ENCODE measurements at places on chromosomes 3 and 15.

DNA sequence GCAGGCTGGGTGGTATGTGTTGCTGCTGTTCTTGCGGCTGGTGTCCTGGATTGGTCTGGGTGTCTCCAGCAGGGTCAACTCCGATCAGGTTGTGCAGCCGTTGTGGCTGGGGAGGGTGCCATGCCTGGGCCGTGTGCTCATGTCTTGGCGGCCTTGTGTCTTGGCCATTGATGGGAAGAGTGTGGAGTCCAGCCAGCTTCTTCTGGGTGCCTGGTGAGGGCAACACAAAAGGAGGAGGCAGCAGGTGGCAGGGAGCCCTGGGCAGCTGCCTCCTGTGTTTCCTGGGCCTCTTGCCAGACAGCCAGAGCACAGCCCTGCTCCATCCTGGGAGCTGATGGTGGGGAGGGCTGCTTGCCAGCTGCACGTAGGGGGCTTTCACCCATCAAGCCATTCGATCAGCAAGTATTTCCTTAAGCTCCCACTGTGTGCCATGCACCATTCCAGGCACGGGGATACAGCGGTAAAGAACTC is 4.3 kb downstream of the CHAC1 start:
- DNase-seq: peak; percentile 74

DNA sequence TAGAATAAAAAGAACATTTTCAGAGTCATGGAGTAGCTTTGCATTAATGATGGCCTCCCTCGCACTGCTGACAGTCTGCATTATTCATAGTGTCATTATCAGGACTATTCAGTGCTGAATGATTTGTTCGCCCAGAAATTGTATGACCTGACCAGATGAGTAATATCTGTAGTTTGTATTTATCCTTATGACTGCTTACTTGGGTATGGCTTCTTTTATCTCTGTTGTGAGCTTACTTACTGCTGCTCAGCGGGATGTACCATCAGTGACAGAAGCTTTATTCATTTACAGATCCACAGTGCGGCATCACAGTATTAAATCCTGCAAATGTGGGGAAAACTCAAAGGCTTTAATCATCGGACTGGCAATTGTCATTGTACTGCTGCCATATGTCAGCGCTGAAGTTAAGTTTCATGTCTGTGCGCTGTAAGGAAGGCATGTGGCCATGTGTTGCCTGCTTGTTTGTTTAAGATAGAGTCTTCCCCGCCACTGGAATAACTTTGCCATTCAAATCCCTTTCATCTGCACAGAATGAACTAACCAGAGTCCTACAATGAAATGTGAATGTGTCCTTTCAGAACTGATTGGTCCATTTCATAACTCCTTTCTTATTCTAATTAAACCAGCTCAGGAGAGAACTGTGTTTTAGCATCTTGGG is 262.2 kb downstream of the CHL1 start:
- no peak for DNase-seq

DNA sequence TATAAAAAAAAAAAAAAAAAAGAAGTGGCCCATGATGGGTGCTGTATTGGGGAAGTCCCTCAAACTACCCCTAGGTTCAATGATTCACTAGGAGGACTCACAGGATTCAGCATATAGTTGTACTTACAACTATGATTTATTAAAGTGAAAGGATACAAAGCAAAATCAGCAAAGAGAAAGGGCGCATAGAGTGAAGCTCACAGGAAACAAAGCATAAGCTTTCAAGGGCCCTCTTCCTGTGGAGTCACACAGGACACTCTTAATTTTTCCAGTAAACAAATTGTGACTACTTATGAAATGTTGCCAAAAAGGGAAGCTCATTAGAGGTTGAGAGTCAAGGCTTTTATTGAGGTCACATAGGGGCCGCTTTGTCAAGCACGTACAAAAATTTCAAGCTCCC is 153.7 kb upstream of the GAP43 start:
- no peak for DNase-seq

- no peak for DNase-seq
Observed at GRCh38 chr3:53489386-53489785, 5.0 kb upstream of the CACNA1D start.

DNA sequence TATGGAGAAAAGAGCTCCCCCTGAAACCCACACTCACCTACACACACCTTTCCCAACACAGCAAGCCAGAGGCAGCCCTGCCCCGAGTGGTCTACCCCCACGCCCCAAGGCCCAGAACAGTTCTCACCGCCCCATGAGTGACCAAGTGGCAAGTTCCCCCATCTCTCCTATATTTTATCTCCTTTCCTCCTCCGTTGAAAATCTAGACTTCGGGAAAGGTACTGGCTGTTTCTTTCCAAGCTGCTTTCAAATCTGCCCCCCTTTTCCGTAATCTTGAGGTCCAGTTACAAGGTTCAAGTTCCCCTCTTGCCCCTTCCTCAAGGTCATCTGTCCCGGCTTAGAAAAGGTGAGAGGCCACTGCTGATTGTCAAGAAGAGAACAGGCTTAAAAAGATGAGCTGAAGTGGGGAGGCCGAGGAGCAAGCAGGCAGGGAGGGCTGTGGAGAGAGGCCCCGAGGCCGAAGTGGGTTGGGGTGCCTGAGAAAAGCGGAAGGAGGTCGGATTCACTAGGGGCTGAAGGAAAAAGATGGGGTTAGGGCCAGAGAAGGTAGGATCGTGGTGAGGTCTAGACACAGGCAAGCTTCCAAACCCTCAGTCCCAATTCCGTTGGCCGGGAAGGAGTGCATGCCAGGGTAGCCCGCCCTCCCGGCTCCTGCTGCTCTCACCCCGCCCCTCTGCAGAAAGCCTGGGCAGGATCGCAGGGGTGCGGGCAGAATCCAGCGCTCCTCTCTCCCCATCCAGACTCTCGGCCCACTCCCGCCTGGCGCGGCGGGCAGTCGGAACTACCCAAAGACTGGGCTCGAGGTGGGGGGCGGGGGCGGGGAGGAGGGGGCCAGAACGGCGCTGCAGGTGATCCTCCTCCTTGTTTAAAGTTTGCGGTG is 1.7 kb downstream of the SEMA5B start:
- DNase-seq: no peak

- no peak for DNase-seq
Observed at GRCh38 chr15:59751552-59752413, 62.7 kb upstream of the BNIP2 start.

GRCh38 chr15:86863226-86863915 is 783.7 kb downstream of the AGBL1 start:
- no peak for DNase-seq

DNA sequence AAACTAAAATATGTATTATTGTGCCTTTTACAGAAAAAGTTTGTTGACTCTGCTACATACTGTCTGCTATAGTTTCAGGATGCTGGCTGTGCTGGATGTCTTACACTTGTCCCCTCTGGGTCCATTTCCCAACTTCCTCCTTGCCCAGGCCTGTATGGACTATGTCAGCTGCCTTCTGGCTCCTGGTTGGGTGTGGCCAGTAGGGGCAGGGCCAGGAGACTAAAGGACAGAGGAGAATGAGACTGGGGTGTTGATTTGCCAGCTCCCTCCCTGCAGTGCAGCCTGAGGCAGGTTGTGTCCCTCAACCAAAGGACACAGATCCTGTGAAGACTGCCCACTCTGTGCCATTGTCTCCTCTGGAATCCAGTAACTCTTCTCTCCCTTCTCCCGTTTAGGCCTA is 90.6 kb upstream of the UBE2E2 start:
- no peak for DNase-seq

- DNase-seq: no peak
Observed at GRCh38 chr3:27340534-27340933, 28.6 kb downstream of the NEK10 start.

DNA sequence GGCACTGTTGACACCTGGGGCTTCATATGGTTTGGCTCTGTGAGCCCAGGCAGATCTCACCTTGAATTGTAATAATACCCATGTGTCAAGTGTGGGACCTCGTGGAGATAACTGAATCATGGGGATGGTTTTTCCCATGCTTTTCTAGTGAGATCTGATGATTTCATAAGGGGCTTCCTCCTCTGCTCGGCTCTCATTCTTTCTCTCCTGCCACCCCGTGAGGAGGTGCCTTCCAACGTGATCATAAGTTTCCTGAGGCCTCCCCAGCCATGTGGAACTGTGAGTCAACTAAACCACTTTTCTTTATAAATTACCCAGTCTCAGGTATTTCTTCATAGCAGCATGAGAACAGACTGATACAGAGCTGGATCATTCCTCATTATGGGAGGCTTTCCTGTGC is 655.9 kb upstream of the ADAMTS9 start:
- DNase-seq: no peak

GRCh38 chr15:40162552-40162951 is 1.7 kb downstream of the BUB1B start:
- no peak for DNase-seq

GRCh38 chr15:26757141-26757540 is 15.7 kb downstream of the GABRB3 start:
- DNase-seq: no peak

- peak; percentile 50 for DNase-seq
Observed at GRCh38 chr3:168094877-168095610, 680 bp downstream of the GOLIM4 start.

GRCh38 chr15:56524915-56525314 is 60.0 kb upstream of the MNS1 start:
- no peak for DNase-seq

DNA sequence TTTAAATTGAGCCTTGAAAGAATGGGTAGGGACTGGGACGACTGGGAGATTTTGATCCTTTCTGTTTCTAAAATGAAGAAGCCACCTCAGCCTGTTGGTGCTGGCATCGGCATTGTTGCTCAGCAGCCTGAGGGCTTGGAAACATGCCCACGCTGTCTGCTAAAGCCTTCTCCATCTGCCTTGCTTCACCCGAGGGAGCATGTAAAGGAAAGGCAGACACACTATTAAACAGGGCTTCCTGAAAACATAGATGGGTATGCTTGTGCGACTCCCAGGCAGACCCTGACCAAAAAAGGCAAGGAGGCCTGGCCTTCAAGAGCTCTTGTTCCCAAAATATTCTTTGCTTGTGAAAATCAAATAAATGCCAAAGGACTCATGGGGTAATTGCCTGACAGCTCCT is 84.2 kb upstream of the SLC4A7 start:
- DNase-seq: peak; percentile 72

GRCh38 chr3:62885136-62885535 is 9.9 kb upstream of the CADPS start:
- no peak for DNase-seq

- peak; percentile 60 for DNase-seq
Observed at GRCh38 chr3:195897081-195897852, 11.1 kb downstream of the TNK2 start.

DNA sequence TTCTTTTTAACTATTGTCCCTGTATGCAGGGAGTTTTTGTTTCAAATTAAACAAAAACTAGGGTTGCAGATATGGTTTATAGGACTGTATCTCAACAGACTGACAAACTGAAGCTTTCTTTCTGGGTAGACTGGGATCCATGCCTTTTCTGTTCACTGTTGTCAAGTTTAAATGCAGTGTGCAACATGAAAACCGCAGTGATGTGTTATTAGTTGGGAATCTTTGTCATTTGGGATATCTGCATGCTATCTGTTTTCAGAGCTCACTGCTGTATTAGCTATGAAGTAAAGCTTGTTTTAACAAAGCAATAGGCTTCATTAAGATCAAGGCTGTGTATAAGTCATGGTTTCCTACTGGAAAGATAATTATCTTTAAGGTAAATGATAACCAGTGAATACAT is 21.4 kb upstream of the MCF2L2 start:
- DNase-seq: no peak

- no peak for DNase-seq
Observed at GRCh38 chr3:45848392-45848791, 6.5 kb upstream of the LZTFL1 start.

- no peak for DNase-seq
Observed at GRCh38 chr15:77851086-77851485, 218.4 kb upstream of the LINGO1 start.

DNA sequence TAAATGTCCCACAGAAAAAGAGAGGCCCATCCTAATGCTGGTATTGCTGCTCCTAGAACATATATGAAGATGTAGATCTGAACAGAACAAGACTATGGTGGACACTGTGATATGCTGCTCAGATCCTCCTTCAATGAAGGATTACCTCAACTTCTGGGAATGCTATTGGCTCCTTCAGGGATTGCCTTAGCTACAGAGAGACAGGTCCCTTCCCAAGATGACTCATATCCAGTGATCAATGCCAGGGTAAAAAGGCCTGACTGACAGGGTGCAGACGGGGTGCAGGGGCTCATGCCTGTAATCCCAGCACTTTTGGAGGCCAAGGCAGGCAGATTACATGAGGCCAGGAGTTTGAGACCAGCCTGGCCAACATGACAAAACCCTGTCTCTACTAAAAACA is 20.5 kb upstream of the STAG1 start:
- no peak for DNase-seq

- DNase-seq: no peak
Observed at GRCh38 chr3:17473761-17474160, 268.7 kb downstream of the TBC1D5 start.

DNA sequence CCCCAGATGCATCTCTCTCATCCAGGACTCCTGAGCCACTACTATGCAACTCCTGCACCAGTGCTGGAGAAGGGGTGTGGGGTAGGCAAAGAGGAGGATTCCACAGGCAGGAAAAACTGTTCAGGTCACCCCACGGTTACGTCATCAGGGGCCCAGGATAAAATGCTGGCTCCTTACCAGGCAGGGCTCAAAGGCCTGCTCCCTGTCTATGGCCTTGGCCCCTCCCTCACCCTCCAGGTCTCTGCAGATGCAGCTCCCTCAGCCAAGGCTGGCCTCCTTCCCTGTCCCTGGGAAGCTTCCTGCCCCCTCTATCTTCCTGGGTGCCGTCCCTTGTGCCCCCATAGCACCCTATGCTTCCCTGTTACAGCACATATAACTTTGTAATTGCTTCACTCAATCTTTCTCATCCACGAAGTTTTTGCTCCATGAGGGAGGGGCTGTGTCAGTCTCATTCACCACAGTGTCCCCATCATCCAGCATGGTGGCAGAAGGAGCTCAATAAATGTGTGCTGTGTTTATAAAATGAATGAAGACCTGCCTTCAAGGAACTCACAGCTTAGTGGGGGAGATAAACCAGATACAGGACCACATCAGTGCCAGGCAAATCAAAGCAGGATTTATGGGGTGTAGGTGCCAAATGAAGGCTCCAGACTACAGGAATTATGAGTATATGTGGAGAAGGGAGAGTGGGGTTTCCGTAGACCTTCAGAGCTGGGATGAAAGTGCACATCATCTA is 18.6 kb downstream of the KBTBD13 start:
- no peak for DNase-seq

GRCh38 chr15:48560321-48561051 is 85.0 kb downstream of the FBN1 start:
- DNase-seq: no peak

GRCh38 chr3:25433868-25434267 is 5.8 kb downstream of the RARB start:
- DNase-seq: peak; percentile 37

DNA sequence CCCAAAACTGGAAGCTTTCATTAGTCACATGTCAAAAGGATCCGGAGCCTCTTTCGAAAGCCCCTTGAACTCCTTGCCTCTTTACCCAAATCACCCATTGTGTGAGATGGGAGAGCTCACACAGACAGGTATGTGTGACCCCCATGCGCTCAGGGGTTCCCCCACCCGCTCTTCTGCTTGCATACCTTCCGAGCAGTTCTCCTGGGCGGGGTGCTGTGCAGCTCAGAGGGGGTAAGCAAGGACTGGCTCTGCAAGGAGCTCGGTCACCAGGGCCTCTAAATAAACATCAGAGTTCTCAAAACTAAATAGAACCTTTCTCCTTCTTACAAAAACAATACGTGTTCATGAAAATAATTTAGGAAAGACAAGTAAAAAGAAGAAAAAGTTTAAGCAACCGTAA is 55.7 kb downstream of the PXYLP1 start:
- DNase-seq: no peak

GRCh38 chr3:111734652-111735051 is 124.4 kb upstream of the PHLDB2 start:
- no peak for DNase-seq

Data from testis (tissue), 5 donors.